ENCODE measurements at places on chromosomes 6 and 20. TPM values are rescaled to one million over a fixed set of nuclear protein-coding genes. Genes with fewer than 3 reads are reported as not detected.

The DZANK1 gene
- 6.0 TPM for total RNA-seq

The CDH26 gene
- 1.4 TPM for total RNA-seq

The HDGFL1 gene
- not detected for total RNA-seq

The FAM209B gene
- total RNA-seq, result 1.5 TPM

The RUNX2 gene
- 1.8 TPM for total RNA-seq

- H3K27ac ChIP-seq, result no peak overlapping the region
- DNase-seq, result no peak
- H3K4me3 ChIP-seq, result no peak overlapping the region
- H3K36me3 ChIP-seq, result no peaks in the 10 kb centered on the region
- H3K4me1 ChIP-seq, result no peaks in the 10 kb centered on the region
Measured at GRCh38 chr6:142356884-142357225, 55.0 kb downstream of the ADGRG6 start.

DNA sequence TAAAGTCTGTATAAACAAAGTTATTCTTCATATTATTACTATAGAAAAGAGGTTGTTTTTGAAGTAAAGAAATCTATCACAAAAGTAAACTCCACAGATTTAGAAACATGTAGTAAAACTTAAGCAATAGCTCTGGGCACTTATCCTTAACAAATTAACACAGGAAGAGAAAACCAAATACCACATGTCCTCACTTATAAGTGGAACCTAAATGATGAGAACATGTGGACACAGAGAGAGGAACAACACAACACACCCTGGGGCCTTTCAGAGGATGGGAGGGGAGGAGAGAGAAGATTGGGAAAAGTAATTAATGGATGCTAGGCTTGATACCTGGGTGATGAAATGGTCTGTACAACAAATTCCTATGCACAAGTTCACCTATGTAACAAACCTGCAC is 57.2 kb downstream of the C6orf58 start:
- H3K36me3 ChIP-seq, result no peaks in the 10 kb centered on the region
- DNase-seq, result no peak
- no peak overlapping the region for H3K4me3 ChIP-seq
- no peak overlapping the region for H3K27ac ChIP-seq

GRCh38 chr20:44071057-44071456 is 115.9 kb downstream of the JPH2 start:
- no peak overlapping the region for H3K27ac ChIP-seq
- peaks cover 5% of the 10 kb centered on the region for H3K27me3 ChIP-seq
- H3K4me3 ChIP-seq, result no peak overlapping the region
- DNase-seq, result no peak
- no peaks in the 10 kb centered on the region for H3K36me3 ChIP-seq

DNA sequence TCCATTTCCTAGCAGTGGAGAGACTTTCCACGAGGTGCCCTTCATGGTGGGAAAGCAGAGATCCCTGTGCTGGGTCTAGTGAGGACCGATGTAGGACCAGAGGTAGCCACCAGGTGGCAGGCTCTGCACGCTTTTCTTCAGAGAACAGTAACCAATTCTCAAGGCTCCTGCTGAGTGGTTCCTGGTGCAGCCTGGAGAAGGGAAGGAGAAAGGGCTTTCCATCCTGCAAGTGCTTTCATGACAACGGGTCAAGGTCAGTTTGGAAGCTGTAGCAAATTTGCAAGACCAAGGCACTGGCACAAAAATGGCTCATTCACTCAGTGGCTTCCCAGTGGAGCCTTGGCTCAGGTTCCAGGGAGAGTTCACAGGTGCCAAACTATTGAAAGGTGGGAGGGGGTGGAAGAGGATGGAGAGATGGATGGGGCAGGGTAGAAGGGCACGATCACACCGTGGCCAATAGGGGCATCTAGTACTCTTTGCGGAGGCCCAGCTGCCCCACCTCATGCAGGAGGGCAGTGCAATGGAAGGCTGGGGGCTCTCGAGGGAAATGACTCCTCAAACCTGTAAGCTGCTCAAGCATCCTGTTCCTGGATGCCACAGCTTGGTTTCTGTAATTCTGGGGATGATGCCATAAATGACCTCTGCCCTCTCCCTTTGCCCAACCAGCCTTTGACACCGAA is 25.5 kb upstream of the KCNK16 start:
- no peak overlapping the region for H3K27ac ChIP-seq
- DNase-seq, result peak; percentile 46
- no peak overlapping the region for H3K4me3 ChIP-seq
- H3K4me1 ChIP-seq, result peaks cover 4% of the 10 kb centered on the region
- no peaks in the 10 kb centered on the region for H3K36me3 ChIP-seq

DNA sequence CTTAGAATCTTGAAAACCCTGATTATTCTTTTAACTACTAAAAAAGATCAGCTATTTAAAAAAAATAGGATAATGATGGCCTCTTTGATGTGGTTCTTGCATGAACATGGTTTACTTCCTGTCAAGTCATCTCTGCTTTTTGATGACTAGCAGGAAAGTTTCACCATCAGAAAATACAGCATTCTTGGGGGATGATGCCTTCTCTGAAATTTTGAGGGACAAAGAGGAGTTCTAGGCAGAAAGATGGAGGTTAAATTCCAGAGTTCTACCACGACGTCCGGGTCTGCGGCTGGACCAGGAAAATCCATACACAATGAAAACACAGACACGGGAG is 130.4 kb downstream of the OLIG3 start:
- no peak overlapping the region for H3K27ac ChIP-seq
- no peaks in the 10 kb centered on the region for H3K36me3 ChIP-seq
- no peak overlapping the region for H3K4me3 ChIP-seq
- H3K4me1 ChIP-seq, result peaks cover under 1% of the 10 kb centered on the region
- H3K27me3 ChIP-seq, result no peaks in the 10 kb centered on the region

GRCh38 chr6:26300828-26301227 is 64.2 kb upstream of the BTN3A2 start:
- DNase-seq, result no peak
- peaks cover 3% of the 10 kb centered on the region for H3K27me3 ChIP-seq
- H3K36me3 ChIP-seq, result peaks cover 5% of the 10 kb centered on the region
- H3K27ac ChIP-seq, result no peak overlapping the region
- H3K4me1 ChIP-seq, result peaks cover 15% of the 10 kb centered on the region

DNA sequence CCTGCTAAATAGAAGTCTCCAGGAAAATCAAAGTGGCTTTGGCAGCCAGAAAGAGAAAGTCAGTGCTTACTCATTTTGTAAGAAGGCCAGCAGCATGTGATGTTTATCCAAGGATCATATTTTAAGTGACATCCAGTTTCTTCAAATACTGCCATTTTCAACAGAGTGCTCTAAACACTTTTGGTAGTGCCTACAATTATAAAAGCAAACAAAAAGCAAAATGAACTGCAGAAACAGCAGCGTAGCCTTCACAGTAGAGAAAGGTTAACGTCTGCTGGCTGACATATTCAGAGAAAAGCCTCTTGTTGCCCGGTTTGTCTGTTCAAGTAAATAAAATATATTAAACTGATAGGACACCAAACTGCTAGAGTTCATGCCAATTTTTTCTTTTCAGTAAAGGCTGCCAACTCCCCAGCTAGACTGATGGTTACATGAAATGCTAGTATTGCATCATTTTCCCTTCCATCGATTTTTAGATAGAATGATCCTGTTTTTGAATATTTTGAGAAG is 705.7 kb upstream of the SLC35B3 start:
- DNase-seq, result no peak
- no peak overlapping the region for H3K27ac ChIP-seq
- no peaks in the 10 kb centered on the region for H3K36me3 ChIP-seq
- H3K4me3 ChIP-seq, result no peak overlapping the region

GRCh38 chr6:132011582-132011981 is 60.4 kb upstream of the CCN2 start:
- H3K36me3 ChIP-seq, result no peaks in the 10 kb centered on the region
- no peak overlapping the region for H3K27ac ChIP-seq
- H3K4me1 ChIP-seq, result no peaks in the 10 kb centered on the region
- H3K27me3 ChIP-seq, result no peaks in the 10 kb centered on the region
- DNase-seq, result no peak

- no peaks in the 10 kb centered on the region for H3K4me1 ChIP-seq
- H3K36me3 ChIP-seq, result no peaks in the 10 kb centered on the region
- no peak overlapping the region for H3K4me3 ChIP-seq
- DNase-seq, result no peak
- no peaks in the 10 kb centered on the region for H3K27me3 ChIP-seq
Measured at GRCh38 chr6:56799989-56800388, 154.9 kb upstream of the BEND6 start.

DNA sequence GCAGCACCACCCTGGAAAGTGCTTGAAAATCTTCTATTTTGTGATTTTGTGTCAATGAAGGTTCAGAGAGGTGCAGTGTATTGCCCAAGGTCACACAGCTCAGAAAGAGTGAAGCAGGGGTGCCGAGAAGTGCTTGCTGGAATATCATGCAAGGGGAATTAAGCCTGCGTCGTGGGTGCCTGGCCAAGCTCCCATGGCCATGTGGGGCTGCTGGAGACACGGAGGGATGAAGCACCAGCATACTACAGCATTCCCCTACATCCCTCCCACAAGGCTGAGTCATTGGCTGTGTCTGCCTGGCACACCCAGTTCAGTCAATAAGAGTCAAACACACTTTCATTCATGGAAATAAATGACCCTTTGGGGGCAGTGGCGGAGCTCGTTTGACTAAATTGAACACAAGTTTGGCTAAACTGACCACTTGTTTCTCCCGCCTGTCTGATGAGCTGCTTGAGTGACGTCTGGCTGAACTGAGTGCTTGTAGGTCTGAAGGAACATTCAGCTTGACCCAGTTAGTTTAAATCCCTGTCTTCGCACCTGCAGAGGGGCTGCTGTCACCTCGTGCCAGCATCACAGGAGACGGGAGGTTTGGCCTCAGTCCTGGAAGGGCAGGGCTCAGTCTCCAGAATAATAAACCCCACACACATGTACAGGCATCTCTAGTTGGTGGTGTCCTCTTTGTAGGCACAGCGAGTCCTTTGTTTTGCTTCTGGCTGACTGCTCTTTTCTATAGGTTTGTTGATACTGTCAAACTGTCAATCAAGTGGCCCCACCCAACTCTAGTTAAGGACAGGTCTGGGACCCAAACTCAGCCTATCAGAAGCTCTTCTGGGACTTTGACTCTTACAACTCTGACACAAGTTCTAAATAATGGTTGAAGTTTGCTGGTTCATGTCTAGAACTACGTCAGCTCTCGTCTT is 8.4 kb upstream of the TGM2 start:
- H3K36me3 ChIP-seq, result no peaks in the 10 kb centered on the region
- H3K4me1 ChIP-seq, result peaks cover 12% of the 10 kb centered on the region
- DNase-seq, result no peak
- H3K27ac ChIP-seq, result no peak overlapping the region
- peaks cover 12% of the 10 kb centered on the region for H3K27me3 ChIP-seq

All from activated B cell treated with CpG ODN at 0.5 μM for 24 hours (primary cell).